ENCODE measurements at places on chromosomes 1 and 21.

DNA sequence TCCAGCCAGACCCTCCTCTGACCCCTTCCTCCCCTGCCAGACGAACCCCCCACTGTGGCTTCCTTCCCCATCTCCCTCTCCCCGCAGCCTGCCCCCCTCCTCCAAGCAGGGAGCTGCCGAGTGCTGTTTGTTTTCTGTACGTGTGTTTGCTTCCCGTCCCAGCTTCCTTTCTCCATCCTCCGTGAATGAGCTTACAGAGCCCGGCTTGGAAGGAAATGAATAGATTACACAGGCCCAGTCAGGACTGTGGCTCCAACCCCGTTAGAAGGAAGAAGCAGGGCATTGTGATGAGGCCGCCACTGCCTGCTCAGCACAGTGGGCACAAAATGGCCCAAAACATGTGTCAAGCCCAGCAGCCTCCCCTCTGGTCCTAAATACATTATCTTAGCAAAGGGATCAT is 123.2 kb downstream of the IGSF21 start:
- DNase-seq = no peak

GRCh38 chr1:153506831-153507413 is 28.9 kb downstream of the S100A6 start:
- DNase-seq = no peak

GRCh38 chr1:30673395-30673794 is 50.0 kb downstream of the MATN1 start:
- DNase-seq = no peak

DNA sequence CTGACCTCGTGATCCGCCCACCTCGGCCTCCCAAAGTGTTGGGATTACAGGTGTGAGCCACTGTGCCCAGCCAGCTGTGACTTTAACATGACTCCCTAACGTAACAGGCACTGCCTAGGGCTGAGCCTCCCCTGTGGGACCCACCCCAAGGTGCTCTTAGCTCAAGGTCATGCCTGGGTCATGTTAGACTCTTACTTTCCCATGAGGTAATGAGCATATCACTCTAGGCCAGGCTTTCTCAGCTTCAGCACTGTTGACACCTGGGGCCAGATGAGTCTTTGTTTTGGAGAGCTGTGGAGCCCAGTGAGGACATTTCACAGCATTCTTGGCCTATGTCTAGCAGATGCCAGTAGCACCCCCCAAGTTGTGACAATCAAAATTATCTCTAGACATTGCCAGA is 4.5 kb downstream of the NECAP2 start:
- DNase-seq = no peak

GRCh38 chr1:82223091-82223490 is 422.4 kb downstream of the ADGRL2 start:
- no peak for DNase-seq

GRCh38 chr1:59261537-59261936 is 35.4 kb upstream of the FGGY start:
- DNase-seq = no peak

DNA sequence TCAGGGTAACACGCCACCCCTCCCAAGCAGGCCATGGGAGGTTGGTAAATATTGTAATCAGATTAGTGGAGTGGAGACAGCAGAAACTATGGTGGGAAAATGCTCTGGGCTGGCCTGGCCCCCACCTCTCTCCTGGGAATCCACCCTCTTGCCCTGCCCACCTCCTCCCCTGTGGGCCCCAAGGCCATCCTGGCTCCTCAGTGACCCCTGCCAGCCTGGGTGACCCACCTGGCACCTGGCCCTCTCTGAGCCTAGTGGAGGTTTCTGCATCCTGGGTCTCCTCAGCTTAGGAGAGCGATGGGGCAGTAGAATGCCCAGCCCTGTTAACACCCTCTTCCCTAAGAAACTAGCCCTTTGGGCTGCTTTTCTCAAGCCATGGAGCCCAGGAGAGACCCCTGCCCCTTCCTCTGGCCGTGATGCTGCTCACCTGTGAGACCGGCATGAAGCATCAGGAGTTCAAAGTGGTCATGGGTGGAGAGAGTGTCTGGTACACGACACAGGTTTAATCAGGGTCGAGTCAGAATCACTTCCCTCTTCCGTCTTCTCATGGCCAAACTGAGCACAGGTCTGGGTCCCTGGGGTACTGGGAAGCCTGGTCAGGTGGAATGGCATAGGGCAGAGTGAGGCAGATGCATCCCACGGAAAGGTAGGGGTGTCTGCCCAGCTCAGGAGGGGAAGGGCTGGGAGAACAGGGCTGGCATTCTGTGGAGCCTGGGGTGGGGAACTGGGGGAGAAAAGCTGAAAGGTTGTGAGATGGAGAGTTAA is 10.7 kb upstream of the DMBX1 start:
- no peak for DNase-seq

GRCh38 chr1:224430511-224431113 is 4.0 kb downstream of the WDR26 start:
- no peak for DNase-seq

All from activated gamma-delta T cell (primary cell).